Fibroblast of skin of right quadriceps (primary cell): ENCODE measurements at places on chromosomes 4 and X.
A peak's percentile ranks its signal among the peaks of the same experiment; 100 is the strongest.

- DNase-seq: peak; percentile 76
These were observed 30.6 kb upstream of the SCML1 start for GRCh38 chrX:17706676-17707075.

DNA sequence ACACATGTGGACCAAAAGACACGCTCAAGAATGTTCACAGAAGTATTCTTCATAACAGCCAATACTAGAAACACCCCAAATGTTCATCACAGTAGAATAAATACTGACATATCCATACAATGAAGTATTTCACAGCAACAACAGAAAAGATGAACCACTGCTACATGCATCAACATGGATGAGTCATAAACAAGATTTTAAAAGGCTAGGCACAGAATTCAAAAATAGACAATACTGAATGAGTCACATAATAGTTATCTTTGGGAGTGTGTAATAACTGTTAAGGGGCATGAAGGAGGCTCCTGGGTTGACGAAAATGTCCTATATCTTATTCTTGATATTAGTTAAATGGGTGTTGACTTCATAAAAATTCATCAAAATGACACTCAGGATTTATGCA, 43.5 kb downstream of the CLOCK start:
- DNase-seq: peak; percentile 79

- no peak for DNase-seq
These were observed 418 bp downstream of the TAB3 start for GRCh38 chrX:30888526-30889146.

DNA sequence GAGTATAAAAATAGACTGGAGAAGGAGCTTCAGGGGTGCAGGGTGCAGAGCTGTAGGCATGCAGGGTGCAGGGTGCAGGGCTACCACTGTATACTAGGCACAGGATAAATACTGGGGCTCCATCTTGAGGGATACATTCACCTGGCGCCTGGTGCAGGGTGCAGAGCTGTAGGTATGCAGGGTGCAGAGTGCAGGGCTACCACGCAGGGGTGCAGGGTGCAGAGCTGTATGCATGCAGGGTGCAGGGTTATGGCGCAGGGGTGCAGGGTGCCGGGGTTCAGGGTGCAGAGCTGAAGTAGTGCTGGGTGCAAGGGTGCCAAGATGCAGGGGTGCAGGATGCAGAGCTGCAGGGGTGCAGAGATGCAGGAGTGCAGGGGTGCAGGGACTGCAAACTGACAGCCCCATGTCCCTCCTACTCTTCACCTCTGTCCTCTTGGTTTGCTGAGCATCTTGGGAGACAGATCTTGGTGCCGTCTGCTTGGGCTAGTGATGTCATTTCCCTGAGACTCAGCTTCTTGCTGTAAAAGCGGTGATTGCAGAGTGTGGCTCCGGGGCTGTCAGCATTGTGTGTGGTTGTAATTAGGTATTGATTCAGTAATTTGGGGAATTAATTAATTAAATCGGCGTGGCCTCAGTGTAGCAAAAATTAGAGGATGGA, 91.2 kb downstream of the ADRA2C start:
- no peak for DNase-seq

DNA sequence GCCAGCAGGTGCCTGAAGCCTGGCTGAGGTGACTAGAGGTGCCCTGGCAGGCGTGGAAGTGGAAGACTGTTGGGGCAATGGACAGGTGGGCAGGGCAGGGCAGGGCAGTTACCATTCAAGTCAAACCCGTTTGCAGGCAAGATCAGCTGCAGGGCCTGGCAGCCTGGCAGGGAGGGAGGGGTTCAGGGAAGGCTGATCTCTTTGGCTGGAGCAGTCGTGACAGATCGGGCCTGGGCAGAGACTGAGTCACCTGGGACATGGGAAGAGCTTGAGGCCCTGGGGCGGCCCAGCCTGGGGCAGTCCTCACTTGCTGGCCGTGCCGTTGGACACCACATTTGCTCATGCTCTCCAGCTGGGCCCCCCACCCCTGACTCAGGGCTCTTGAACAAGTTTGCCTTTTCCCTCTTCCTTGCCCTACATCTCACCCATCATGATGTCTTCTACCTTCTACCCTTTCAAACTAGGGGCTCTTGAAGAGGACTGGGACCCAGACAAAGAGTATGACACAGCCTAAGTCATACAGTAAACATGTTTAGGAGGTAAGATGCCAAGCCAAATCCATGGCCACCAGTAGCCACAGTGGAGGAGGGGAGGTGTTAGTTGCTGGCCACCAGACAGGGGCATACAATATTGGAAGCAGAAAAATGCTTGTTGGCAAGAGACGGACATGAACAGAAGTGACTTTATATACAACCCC, 2.0 kb upstream of the ZNF185 start:
- no peak for DNase-seq

DNA sequence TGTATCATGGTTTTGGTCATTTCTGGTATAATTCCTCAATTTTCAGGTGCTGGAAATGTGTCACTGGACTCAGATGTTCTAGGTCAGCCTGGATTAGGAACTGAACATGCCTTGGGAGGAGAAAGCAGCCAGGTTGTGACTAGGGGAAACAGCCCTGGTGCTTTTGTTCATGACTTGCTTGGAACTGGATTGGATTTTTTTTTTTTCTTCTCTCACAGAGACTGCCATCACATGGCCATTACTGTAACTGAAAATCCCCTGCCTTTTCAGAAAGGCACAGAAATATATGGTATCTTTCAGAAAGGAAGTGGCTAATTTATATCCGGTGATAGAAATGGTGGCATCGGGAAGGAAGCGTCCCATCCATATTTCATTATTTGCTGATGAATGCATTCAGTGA, 34.6 kb downstream of the SEPTIN11 start:
- DNase-seq: peak; percentile 72

DNA sequence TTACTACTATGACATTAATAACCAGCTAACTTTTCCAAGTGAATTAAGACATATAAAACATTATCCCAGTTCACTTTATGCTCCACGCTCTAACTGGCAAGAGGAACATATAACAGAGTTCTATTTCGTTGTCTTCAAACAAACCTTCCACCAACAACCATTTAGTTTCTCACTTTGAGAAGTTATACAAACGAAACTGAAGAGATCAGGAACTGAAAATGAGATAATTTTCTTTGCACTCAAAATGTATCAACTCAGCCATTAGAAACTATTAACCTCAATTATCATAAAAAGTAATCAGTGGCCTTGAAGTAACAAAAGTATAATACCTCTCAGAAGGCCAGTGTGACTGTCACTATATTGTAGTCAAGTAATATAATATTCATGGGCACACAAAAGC, 70.1 kb downstream of the CHM start:
- DNase-seq: no peak

DNA sequence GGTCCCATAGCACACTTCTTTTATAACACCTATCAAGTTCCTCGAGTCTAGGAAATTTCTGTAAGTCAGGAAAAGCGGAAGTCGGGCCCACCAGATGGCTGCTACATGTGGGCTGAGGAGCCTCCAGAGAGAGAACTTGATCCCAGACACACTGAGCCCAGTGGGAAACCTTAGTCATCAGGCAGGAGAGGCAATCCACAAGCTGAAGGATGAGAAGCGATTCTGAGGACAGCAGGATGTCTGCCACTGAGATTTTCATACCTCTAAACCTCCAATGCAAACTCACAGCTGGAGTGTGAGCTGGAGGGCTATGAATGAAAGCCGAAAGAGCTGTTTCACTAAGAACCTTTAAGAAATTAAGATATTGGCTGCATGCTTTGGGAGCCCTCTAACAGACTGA, 52.6 kb upstream of the PDHA1 start:
- DNase-seq: no peak

- no peak for DNase-seq
These were observed 175.2 kb upstream of the TET2 start for GRCh38 chr4:104971462-104971861.

- peak; percentile 35 for DNase-seq
These were observed 376.4 kb upstream of the NOCT start for GRCh38 chr4:138639018-138639741.

DNA sequence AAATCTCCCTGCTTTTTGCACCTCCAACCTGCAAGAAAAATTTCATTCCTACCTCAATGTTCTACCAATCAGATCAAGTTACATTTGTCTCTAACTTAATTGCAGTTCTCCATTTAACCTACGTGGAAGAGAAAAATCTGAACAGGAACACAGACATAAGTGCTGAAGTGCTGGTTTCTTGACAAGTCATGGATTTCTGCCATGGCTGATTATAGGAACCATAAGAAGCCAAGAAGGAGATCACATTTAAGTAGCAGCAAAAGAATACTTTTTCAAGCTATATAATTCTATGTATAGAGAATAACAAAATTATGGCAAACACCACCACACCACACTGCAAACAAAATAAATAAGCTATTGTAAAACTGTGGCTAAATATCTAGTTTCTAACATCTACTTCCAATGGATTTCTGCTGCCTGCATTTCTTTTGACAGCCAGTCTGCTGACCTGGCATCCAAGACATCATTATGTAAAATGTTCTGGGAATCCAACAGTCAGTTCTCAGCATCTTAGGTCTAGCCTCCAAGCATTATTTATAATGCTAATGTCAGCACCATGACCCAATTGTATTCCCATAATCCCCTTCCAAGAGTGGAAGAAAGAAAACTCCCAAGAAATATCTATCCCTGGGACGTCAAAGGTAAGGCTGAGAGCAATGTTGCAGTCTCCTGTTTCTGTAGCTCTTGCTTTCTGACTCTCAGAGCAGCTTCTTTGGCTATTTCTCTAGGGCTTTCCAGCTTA, 50.8 kb upstream of the GAB1 start:
- no peak for DNase-seq

DNA sequence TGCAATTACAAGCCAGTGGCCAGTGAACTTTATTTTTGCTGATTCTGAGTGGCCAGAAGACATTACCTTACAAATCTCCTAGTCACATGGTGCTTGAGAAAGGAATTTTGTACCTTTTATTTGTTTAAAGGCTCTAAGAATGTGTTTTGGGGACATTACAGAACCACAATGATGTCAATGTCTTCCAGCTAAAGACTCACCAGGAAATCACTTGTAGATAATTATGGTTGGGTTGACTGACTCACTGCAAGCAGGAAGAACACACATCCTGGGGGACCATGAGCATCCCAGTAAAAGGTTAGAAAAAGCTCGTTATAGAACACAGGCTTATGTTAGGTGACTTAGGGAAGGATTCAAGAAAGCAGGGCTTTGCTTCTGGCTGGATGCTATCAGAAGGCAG, 119.4 kb upstream of the FAM9B start:
- DNase-seq: peak; percentile 68

DNA sequence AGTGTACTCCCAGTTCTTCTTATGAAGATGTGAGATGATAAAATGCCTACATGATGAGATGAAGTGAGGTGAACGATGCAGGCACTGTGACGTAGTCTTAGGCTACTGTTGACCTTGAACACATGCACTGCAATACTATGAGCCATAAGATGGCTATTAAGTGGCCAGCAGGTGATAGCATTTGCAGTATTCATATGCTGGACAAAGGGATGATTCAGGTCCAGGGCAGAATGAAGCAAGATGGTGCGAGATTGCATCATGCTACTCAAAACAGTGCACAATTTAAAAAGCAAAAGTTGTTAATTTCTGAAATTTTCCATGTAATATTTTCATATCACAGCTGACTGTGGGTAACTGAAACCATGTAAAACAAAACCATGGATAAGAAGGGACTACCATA, 781.4 kb downstream of the PCDH18 start:
- peak; percentile 8 for DNase-seq

GRCh38 chr4:67939195-67939594, 24.1 kb downstream of the TMPRSS11A start:
- DNase-seq: no peak

DNA sequence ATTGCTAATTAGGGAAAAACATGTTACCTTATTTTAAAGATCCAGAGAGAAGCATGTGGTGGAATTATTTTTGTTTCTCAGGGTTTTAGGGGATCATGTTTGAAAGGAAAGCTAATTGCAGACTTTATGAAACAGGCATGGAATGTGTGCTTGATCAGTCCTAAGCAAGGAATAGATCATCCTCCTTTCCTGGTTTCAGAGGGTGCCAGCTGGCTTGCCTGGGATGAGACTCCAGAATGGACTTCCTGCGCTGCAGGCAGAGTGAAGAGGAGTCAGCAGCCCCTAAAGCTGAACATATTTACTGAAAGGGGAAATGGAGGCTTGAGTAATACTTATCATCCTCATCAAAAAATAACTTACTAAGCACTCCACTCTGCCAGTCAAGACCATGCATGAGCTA, 13.3 kb downstream of the FGF5 start:
- no peak for DNase-seq

DNA sequence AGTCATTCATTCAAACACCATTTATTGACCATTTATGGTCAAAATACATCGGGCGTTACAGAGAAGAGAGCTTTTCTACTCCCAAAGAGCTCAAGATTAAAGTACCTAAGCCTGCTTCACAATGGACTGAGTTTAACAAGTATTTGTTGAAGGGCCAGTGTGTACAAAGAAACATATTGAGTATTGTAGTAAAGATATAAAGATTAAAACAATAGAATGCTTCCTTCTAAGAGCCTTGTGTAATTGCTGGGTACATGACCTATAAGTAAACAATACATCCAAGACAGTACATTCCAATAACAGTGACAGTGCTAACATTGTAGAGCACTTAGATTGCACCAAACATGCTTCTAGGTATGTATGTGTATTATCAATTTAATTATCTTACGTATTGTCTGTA, 695.5 kb downstream of the PCDH7 start:
- DNase-seq: no peak

- DNase-seq: no peak
These were observed 42.3 kb downstream of the QRFPR start for GRCh38 chr4:121338518-121338917.

- peak; percentile 57 for DNase-seq
These were observed 490.3 kb upstream of the PABPC4L start for GRCh38 chr4:134691915-134692314.

GRCh38 chrX:108132876-108133275, 41.3 kb downstream of the ATG4A start:
- DNase-seq: no peak

GRCh38 chr4:24453951-24454350, 130.4 kb downstream of the DHX15 start:
- DNase-seq: no peak

GRCh38 chrX:68651110-68651509, 3.6 kb downstream of the STARD8 start:
- no peak for DNase-seq

DNA sequence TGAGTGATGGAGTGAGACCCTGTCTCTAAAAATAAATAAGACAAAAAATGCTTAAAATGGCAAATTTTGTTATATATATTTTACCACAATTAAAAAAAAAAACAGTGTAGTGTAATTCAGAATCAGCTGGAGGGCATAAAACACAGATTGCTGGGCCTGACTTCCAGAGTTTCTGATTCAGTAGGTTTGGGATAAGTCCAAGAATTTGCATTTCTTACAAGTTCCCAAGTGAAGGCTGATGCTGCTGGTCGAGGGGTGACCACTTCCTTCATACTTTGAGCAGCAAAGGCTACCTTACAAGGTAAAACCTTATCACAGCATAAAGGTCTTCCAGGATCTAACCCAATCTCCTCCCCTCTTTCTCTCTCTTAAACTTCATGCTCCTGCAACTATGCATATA, 40.7 kb downstream of the KLHL8 start:
- peak; percentile 33 for DNase-seq
